Karpas-422 (cell line): ENCODE measurements at places on chromosomes 11 and 22.

DNA sequence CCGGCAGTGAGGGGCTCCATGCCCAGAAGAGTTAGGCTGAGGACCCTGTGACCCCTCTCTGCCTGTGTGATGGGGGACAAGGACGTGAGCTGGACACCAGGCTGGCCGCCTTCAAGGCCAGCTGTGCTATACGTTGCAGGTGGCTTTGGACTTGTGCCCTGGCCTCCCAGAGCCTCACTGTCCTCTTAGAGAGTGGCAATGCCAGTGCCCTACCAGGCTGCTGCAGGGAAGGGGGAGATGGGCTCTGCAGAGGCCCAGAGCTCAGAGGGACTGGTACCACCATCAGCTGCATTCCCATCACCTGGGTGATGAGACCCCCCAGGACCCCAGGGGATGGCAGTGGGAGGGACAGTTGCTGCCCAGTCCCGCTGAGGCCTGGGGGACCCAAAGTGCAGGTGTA, 90.4 kb upstream of the SHISAL1 start:
- no peak overlapping the region for H3K4me3 ChIP-seq
- H3K4me1 ChIP-seq = no peaks in the 10 kb centered on the region
- no peak overlapping the region for H3K27ac ChIP-seq
- no peaks in the 10 kb centered on the region for H3K36me3 ChIP-seq
- H3K27me3 ChIP-seq = no peaks in the 10 kb centered on the region

- H3K27me3 ChIP-seq = no peaks in the 10 kb centered on the region
- H3K4me3 ChIP-seq = no peak overlapping the region
- DNase-seq = no peak
- no peak overlapping the region for H3K27ac ChIP-seq
- H3K36me3 ChIP-seq = no peaks in the 10 kb centered on the region
Observed at GRCh38 chr11:27277843-27278242, 85.2 kb downstream of the CCDC34 start.

GRCh38 chr11:65278356-65278755, 16.6 kb downstream of the POLA2 start:
- no peaks in the 10 kb centered on the region for H3K27me3 ChIP-seq
- no peaks in the 10 kb centered on the region for H3K4me1 ChIP-seq
- DNase-seq = no peak
- no peak overlapping the region for H3K27ac ChIP-seq

DNA sequence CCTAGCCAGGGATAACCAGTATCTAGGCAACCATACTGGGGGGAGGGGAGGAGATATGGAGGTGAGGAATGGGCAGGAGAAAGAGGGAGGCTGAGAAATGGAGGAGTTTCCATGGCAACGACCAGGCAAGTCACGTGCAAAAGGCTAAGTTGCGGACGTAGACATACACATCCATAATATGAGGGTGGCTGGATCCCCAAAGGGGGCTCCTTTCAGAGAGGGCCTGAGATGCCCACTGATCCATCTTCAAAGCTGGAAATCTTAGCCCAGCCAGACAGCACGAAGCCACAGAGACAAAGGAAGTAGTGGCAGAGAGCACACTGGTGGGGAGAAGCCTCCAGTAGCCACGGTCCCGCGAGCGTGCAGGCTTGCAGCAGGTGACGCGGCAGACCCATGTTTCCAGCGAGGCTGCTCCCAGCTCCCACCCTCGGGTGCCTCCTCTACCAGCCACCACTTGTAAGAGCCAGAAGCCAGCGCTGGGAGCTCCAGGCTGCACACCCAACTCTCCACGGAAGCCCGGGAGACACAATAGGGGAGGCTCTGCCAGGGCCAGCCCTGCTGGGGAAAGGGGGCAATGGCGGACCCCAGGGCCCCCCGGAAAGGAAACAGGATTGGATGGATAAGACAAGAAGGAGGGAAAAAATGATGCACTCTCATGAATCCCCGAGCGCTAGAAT, 938 bp downstream of the FXYD6 start:
- DNase-seq = no peak
- no peaks in the 10 kb centered on the region for H3K4me1 ChIP-seq
- no peak overlapping the region for H3K4me3 ChIP-seq
- H3K36me3 ChIP-seq = no peaks in the 10 kb centered on the region
- H3K27ac ChIP-seq = no peak overlapping the region

DNA sequence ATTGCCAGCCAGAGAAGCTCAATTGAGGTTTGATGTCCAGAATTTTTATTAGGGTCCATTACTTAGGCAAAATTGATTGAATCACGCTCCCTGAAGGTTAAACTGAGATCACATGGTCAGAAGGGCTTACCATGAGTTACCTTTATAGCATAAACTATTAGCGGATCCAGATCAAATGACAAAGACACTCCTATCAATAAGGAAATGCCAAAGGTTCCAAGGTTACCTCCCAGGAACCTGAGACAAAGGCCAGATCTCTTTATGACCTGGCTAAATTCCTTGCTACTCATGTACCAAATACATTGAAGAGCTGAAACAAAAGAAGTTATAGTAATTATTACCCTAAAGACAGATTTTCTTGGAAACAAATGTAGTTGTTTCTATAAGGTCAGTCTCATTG, 27.8 kb upstream of the ANO5 start:
- no peaks in the 10 kb centered on the region for H3K27me3 ChIP-seq
- no peak for DNase-seq
- no peaks in the 10 kb centered on the region for H3K36me3 ChIP-seq
- no peaks in the 10 kb centered on the region for H3K4me1 ChIP-seq

DNA sequence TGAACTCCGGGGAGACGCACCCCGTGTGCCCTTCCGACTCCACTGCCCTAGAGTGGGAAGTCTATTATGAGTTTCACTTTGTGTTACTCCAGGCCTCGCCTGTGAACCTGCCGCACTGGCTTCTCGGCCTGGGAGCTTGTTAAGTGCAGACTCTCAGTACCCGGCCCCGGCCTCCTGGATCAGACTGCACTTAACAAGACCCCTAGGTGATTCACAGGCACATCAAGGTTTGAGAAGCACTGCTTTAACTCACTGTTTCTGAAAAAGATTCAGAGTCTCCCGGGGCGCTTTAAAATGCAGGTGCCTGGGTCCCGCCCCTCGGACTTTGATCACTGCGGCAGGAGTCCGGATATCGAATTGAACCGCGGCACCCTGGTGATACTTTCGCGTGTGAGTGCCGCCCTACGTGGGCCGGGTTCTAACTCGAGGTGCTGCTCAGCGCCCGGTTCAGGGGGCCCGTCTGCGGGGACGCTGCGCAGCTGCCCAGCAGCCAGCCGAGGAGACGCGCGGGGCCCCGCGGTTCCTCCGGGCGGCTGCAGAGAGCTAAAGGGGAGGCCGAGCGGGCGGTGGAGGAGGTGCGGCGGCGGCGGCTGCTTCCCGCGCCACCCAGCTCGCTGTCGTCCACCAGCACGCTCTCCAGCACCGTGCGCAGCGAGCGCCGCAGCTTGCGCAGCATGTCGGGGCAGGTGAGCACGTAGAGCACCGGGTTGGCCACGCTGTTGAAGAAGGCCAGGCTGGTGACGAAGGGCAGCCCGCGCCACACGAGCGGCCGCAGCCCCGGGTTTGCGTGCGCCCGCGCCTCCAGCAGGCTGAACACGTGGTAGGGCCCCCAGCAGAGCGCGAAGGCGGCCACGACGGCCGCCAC, 3.4 kb downstream of the PTGDR2 start:
- no peak overlapping the region for H3K27ac ChIP-seq
- H3K4me1 ChIP-seq = no peaks in the 10 kb centered on the region
- no peaks in the 10 kb centered on the region for H3K27me3 ChIP-seq
- 0 out of 2 replicates have a peak, but pooled peaks cover 5% of the 10 kb centered on the region for H3K36me3 ChIP-seq
- DNase-seq = no peak
- H3K4me3 ChIP-seq = no peak overlapping the region

DNA sequence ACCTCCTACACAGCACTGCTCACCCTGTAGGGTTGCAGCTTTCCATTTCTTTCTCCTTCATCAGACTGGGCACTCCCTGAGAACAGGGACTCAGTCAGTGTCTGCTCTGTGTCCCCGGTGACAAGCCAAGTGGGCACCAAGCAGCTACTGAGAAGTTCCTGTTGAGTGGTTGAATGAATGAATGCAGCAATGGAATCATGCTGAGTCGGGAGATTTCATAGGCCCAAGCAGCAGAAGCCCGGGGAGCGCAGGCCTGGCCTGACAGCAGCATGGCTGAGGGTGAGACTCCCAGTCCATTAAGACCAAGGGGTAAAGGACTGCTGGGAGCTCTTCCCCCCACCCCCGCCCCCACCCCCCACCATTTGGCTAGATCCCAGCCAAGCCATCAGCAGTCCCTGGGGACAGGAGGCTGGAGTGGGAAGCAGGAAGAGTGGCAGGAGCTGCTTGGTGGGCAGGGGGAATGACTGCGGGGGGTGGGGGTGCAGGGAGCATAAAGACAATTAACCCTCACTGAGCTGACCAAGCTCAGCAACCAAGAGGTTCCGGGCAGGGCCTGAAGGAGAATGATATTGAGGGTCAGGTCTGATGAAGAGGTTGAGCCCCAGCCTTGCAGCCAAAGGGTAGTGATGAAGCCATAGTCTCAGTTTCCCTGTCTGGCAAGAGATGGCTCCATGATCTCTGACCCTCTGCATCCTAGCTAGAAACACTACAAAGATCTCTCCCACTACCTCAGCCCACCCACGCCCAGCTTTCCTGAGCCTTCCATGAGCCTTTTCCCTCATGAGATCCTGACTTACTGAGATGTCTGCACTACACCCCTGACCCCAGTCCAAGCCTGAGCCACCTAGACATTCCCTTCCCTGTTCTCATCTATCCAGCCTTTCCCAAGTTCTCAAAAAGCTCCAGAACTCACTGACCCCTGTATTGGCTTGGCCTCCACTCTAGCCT, 2.8 kb downstream of the PDE2A start:
- H3K27me3 ChIP-seq = no peaks in the 10 kb centered on the region
- H3K36me3 ChIP-seq = peaks cover 39% of the 10 kb centered on the region
- H3K4me3 ChIP-seq = no peak overlapping the region
- H3K27ac ChIP-seq = no peak overlapping the region
- H3K4me1 ChIP-seq = no peaks in the 10 kb centered on the region

- no peak overlapping the region for H3K4me3 ChIP-seq
- no peak overlapping the region for H3K27ac ChIP-seq
- H3K4me1 ChIP-seq = no peaks in the 10 kb centered on the region
- no peak for DNase-seq
Observed at GRCh38 chr11:16958833-16959232, 55.4 kb downstream of the PLEKHA7 start.

- no peak overlapping the region for H3K4me3 ChIP-seq
- H3K36me3 ChIP-seq = peaks cover 16% of the 10 kb centered on the region; the same call in 1 of the 2 replicates
- no peaks in the 10 kb centered on the region for H3K27me3 ChIP-seq
- H3K27ac ChIP-seq = no peak overlapping the region
- peak; percentile 34 for DNase-seq
Observed at GRCh38 chr22:23743303-23743705, 7.6 kb downstream of the ZNF70 start.

- peaks cover 29% of the 10 kb centered on the region for H3K4me1 ChIP-seq
- H3K27ac ChIP-seq = no peak within 1 kb of the TSS
- no peak within 1 kb of the TSS for H3K4me3 ChIP-seq
- H3K36me3 ChIP-seq = no peaks in the 10 kb centered on the region
- no peaks in the 10 kb centered on the region for H3K27me3 ChIP-seq
Observed at GRCh38 chr11:67022961-67023956, at the start of gene SYT12. TSS of gene SYT12 (plus strand) at chr11:67023134. CDS start at chr11:67030145, 7,011 bp downstream.

DNA sequence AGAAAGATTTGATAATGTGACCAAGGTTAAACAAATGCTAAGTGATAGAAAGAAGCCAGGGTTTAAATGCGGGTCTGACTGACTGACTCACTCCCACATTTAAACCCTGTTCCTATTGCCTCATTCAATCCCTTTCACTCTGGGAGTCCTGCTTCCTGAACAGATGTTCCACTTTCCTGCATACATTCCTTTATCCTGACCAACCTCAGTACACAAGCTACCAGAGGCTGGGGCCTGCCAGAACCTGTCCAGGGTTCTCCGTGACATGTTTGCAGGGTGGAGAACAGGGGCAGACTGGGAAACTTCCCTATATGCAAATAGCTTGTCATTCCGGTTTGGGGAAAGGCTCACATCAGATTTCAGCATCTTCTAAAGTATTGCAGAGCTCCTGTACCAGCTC, 3.0 kb upstream of the ANKK1 start:
- no peak overlapping the region for H3K4me3 ChIP-seq
- H3K27me3 ChIP-seq = no peaks in the 10 kb centered on the region
- no peaks in the 10 kb centered on the region for H3K36me3 ChIP-seq
- DNase-seq = no peak
- no peaks in the 10 kb centered on the region for H3K4me1 ChIP-seq
- H3K27ac ChIP-seq = no peak overlapping the region

DNA sequence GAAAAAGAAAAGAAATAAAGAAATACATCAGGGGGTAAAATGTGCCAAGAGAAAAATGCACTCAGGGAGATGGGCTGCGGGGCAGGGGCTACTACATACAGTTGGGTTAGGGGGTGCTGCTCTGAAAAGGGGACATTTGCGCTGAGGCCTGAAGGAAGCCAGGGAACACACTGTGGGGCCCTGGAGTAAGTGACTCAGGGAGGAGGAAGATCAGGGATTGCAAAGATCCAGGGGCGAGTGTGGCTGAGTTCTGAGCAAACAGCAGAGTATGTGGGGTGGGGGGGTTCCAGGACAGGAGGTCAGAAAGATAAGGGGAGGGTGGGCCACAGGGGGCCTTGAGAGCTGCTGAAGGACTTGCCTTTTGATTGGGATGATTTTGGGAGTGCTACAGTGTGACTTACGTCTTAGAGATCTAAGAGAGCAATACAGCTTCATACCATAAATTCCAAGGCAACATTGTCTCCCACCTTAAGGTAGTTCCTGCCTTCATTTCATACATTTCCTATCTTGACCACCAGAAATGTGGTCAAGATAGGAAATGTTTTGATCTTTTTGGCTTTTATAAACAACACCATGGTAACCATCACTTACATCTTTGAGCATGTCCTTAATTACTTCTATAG, 5.8 kb downstream of the A4GALT start:
- no peak for DNase-seq
- no peak overlapping the region for H3K4me3 ChIP-seq
- H3K36me3 ChIP-seq = no peaks in the 10 kb centered on the region; the same call in 1 of the 2 replicates
- 0 out of 2 replicates have a peak, but pooled peaks cover 3% of the 10 kb centered on the region for H3K27me3 ChIP-seq
- H3K27ac ChIP-seq = no peak overlapping the region

GRCh38 chr11:61735391-61735790, 17.0 kb upstream of the MYRF start:
- H3K4me3 ChIP-seq = no peak overlapping the region
- no peak for DNase-seq
- H3K36me3 ChIP-seq = no peaks in the 10 kb centered on the region
- no peaks in the 10 kb centered on the region for H3K27me3 ChIP-seq

DNA sequence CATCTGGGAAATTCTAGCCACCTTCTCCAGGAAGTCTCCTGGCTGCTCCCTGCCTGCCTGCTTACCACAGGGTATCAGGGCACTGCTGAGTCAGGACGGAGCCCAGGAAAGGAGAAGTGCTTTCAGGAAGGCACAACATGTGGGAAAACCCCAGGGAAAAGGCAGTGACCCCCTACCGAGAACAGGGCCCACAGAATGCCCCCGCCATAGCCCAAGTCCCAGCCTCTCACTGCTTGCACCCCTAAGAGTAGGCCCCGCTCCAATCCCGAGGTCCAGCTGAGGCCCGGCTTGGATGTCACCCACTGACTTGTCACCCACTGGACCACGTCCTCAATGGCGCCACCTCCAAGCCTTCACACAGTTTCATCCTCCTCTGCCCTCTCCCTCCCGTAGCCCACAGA, 34.1 kb downstream of the ARAP1 start:
- H3K4me1 ChIP-seq = peaks cover 46% of the 10 kb centered on the region
- DNase-seq = no peak
- no peak overlapping the region for H3K4me3 ChIP-seq
- H3K27ac ChIP-seq = no peak overlapping the region
- no peaks in the 10 kb centered on the region; the same call in 1 of the 2 replicates for H3K36me3 ChIP-seq
- H3K27me3 ChIP-seq = no peaks in the 10 kb centered on the region
